ENCODE measurements at places on chromosomes 16 and 17.

- DNase-seq = no peak
Measured at GRCh38 chr16:85036236-85037049, 8.8 kb downstream of the KIAA0513 start.

DNA sequence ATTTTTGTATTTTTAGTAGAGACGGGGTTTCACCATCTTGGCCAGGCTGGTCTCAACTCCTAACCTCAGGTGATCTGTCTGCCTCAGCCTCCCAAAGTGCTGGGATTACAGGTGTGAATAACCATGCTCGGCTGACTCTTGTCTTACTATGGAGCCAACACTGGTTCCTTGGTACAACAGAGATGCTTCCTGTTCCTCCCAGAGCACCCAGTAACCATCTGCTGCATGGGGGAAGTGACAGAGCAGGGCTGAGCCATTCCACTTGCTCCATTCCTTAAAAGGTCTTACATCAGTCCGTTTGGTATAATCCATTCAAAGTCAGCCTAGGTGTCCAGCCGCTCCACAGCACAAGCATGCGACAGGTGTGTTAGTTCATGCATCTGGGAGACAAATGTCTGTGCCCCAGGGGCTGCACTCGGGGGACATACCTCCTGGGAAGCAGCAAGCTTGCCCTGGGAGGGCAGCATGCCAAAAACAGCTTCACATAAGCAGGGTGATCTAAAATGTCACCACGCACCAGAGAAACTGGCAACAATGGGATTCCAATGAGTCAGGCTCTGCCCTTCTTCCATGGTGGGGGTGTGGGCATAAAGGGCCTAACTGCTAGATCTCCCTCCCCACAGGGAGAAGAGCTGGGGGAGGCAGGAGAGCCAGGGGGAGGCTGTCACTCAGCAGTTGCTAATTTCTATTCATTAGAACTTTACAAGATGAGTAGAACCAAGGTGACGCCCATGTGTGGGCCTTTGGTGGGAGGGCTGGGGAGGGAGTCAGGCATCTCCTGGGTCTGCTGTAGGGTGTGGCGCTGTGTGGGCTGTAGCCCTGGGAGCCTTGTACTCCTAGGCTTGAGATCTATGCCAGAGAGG is 35.5 kb downstream of the PIPOX start:
- DNase-seq = no peak

- DNase-seq = no peak
Measured at GRCh38 chr16:54546521-54546920, 259.9 kb upstream of the IRX3 start.

DNA sequence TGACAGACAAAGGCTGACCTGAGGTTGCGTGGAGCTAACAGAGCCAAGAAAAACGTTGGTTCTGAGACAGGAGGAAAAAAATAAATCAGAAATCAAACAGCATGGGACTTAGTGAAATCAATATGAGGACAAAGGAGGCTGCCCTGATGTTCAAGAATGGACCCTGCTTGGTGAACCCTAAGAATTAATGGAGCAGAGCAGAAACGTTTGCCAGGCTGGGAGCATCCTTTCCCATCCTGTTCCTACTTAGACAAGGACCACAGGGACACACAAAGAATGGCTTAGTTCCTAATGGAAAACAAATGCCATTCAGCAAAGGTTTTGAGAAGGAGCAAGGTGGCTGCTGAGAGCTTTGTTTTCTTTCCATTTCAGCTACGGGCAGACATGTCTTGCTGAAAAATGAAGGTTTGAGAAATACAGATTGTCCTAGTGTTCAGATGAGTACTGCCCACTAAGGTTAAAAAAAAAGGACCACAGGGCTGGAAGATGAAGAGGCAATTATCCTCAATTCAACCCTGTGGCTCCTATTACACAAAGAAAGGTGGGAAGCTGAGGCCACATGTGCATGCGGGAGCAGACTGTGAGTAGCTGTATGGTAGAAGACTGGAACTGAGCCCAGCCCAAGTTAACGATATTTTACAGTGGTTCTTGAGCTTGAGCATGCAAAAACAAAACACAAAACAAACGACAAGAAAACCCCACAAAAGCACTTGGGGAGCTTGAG is 230.1 kb downstream of the SLC39A11 start:
- DNase-seq = no peak

DNA sequence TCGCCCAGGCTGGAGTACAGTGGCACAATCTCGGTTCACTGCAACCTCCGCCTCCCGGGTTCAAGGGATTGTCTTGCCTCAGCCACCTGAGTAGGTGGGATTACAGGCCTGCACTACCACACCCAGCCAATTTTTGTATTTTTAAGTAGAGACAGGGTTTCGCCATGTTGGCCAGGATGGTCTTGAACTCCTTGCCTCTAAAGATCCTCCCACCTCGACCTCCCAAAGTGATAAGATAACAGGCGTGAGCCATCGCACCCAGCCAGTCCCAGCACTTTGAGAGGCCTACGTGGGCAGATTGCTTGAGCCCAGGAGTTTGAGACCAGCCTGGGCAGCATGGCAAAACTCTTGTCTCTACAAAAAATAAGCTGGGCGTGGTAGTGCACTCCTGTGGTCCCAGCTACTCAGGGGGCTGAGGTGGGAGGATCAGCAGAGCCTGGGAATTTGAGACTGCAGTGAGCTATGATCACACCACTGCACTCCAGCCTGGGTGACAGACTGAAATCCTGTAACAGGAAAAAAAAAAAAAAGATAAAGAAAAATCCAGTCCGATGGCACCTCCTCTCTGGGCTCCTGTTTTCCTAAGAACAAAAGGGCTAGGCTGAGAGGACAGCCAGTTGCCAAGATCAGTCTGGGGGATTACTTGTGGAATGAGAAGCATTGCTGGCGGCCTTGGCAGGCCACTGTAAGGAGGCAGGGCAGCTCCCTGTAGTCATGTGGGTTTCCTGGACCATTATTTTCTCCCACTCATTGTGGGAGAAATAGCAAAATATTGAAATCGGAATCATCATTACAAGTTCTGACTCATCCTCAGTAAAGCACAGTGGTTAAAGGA is 3.0 kb upstream of the PIPOX start:
- no peak for DNase-seq

GRCh38 chr17:75619506-75620431 is 13.5 kb upstream of the SMIM5 start:
- no peak for DNase-seq

GRCh38 chr17:11242411-11242810 is 1.4 kb downstream of the SHISA6 start:
- DNase-seq = no peak

GRCh38 chr16:316741-317464 is 33.9 kb downstream of the PDIA2 start:
- no peak for DNase-seq

GRCh38 chr16:64250866-64251265 is 871.0 kb downstream of the CDH11 start:
- no peak for DNase-seq

GRCh38 chr17:14779241-14779640 is 478.4 kb downstream of the HS3ST3B1 start:
- DNase-seq = no peak

GRCh38 chr16:63943566-63943965 is 1178.3 kb downstream of the CDH11 start:
- no peak for DNase-seq

GRCh38 chr17:41298458-41299135 is 4.1 kb downstream of the KRTAP29-1 start:
- no peak for DNase-seq

DNA sequence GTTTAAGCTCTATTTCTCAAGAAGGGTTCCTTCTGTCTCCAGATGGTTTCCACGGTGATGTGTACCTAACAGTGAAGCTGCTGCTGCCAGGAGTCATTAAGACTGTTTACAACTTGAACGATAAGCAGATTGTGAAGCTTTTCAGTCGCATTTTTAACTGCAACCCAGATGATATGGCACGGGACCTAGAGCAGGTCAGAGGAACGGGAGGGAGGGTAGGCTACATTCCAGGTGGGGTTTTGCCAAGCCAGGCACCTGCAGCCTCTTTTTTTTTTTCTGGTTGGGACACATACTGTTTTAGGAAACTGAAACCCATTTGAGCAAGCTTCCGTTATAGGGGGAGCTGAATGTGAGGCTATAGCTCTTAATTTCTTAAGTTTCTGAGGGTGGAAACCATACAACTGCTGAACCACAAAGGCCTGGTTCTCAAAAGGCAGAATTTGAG is 10.6 kb downstream of the LIG3 start:
- no peak for DNase-seq

DNA sequence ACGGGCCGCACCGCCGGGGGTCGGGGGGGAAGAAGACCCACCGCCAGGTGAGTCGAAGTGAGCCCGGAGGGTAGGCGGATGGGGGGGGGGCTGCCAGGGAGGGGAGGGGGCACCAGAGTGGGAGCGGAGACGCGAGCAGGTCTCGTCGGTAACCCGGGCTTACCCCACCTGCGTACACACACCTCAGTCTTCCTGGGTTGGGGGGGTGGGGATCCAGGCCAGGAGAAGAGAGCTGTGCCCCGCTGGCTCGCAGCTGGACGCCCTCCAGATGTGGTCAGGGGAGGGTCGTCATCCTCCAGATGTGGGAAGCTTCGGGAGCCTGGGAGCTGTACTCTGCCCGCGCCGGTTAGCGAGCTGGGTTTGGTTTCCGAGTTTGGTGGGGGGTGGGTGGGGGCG is 1.2 kb downstream of the CACNA1G start:
- DNase-seq = no peak

DNA sequence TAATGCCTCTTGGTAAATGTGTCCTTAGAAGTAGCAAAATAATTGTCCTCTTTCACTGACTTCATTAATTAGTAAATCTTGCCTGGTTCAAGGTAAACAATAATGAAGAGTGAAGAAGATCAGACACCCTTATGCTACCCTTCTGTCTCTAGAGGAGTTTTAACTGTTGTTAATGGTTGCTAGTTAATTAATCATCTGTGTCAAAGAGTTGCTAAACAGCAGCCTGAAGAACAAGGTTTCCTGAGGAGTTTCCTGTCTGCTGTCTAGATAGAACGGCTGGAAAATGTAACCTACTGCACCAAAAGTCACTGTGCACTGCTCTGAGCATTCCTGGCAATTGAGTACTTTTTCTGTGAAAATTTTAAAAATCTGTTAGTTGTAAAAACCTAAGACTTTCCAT is 131.3 kb downstream of the NLK start:
- DNase-seq = peak; percentile 34

- DNase-seq = no peak
Measured at GRCh38 chr17:70969521-70970034, 800.2 kb downstream of the KCNJ2 start.

DNA sequence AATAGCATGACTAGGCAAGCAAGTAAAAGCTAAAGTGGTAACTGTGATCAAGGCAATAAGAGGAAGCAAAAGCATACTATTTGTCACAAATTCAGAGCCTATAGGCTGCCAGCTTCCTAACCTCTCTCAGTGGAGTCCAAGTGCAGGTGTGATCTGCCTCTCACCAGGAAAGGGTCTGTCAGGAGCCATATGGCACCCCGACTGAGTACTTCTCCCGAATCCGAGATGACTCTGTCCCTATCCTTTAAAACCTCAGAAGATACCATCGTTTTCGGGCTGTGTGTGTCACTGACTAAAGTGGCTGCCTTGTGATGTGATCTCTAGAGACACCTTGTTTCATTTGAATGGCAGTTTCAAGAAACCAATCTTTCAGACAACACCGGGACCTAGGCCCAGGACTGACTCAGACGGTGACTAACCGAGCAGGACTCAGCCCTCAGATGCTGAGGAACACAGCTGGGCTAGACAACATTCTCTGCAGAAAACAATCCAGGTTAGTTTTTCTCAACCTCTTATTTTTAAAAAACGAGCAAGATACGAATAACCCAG is 63.6 kb downstream of the SMG6 start:
- DNase-seq = no peak

- DNase-seq = no peak
Measured at GRCh38 chr17:68182011-68182306, 65.9 kb upstream of the AMZ2 start.

DNA sequence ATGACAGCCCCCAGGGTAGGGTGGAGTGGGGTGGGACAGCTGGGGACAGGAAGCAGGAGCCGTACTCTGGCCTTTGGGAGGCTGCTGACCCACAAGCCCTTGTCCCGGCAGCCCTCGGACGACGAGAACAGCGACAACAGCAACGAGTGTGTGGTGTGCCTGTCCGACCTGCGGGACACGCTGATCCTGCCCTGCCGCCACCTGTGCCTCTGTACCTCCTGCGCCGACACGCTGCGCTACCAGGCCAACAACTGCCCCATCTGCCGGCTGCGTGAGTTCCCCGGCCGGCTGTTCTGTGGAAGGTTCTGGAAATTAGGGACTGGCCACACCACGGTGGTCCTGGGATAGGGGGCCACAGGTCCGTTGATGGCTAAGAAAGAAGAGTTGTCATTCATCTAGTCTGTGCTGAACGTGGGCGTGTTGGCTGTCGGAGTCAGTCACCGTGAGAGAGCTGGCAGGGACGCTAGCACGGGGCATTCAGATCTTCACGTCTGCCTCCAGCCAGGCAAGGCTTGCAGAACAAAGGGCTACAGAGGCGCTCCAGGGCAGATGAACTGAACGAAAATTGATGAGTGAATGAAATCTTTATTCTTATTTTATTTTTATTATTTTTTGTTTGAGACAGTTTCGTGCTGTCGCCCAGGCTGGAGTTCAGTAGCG is 19.8 kb upstream of the NUDT16L1 start:
- no peak for DNase-seq

DNA sequence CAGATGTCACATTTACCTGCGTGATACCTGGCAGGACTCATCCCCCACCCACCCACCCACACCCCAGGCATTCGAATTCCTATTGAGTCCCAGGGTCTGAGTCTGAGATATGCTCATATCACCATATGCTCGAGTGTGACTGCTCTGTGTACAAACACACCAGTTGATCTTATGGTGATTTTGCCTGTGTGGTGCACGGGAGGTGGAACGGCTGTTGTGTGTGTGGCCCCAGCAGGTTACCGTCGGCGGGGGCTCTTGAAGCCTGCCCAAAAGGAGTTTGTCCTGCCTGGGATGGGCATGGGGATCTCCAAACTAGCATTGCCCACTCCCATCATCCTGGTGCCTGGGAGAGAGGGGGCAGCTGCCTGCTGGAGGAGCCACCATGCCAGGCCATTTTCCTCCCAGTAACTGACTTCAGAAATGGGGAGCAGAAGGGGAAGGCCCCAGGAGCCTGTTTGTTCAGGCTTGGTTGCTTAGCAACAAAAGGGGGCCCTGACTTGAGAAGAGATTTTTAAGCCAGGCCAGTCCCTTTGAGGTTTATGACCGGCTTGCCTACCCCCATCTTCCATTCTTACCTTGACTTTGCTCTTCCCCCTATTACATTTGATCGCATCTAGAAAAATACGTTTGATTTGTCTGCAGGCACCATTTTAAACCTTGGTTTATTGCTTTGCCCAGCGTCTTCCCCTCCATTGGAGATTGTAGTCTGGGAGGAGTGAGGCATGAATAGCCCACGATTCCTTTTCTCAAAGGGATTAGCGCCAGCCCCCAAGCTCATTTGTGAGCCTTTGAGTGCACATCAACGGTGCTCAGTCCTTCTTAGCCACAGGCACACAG is 217.7 kb downstream of the CCDC182 start:
- DNase-seq = no peak

GRCh38 chr16:64304951-64305350 is 816.9 kb downstream of the CDH11 start:
- DNase-seq = no peak

GRCh38 chr16:12193692-12194091 is 217.2 kb downstream of the SNX29 start:
- DNase-seq = no peak
